ENCODE measurements at places on chromosomes 1 and 21. TPM values are rescaled to one million over a fixed set of nuclear protein-coding genes. Genes with fewer than 3 reads are reported as not detected.

DNA sequence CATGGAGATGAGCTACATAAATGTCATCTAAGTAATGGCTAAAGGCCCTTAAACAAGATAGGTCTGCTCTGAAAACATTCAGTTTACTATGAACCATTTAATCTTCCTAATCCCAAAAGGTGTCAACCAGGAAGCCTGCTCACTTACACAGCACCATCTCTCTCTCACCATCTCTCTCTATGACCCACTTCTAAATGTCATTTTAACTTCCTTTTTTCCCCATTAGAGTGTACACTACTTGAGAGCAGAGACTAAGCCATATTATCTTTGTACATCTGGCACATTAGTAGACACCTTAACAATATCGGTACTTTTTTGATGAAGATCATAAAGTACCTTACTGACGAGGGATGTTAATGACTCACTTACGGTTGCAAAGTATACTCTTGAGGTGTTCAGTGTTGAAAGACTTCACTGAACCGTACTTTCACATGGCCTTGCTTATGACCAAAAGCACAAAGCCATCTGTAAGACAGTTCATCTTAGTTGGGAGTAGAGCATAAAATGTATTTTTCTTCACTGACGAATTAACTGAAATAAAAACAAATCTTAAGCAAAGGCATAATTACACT, 25.4 kb downstream of the FBXO42 start:
- no peak for DNase-seq
- no peak overlapping the region for H3K4me3 ChIP-seq
- H3K27ac ChIP-seq, result no peak overlapping the region
- H3K27me3 ChIP-seq, result no peaks in the 10 kb centered on the region
- no peaks in the 10 kb centered on the region for H3K36me3 ChIP-seq
- no peaks in the 10 kb centered on the region for H3K4me1 ChIP-seq

DNA sequence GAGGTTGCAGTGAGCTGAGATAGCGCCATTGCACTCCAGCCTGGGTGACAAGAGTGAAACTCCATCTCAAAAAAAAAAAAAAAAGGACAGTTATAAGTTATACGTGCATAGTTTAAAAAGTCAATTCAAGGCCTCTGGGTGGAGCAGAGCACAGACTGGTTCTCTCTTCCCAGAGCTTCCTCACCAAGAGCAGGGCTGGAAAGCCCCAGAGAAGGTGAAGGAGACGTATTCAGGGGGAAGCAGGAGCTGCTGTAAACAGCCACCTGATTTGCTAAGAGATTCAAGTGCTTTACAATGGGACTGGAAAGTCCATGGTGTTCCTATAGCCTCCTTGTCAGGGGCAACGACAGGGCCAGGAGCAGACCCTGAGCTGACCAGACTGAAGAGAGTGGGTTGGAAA, 85.0 kb upstream of the LYST start:
- no peaks in the 10 kb centered on the region for H3K27me3 ChIP-seq
- DNase-seq, result no peak
- no peaks in the 10 kb centered on the region for H3K4me1 ChIP-seq
- H3K27ac ChIP-seq, result no peak overlapping the region
- no peaks in the 10 kb centered on the region for H3K36me3 ChIP-seq

The LCE1B gene
- total RNA-seq, result not detected

DNA sequence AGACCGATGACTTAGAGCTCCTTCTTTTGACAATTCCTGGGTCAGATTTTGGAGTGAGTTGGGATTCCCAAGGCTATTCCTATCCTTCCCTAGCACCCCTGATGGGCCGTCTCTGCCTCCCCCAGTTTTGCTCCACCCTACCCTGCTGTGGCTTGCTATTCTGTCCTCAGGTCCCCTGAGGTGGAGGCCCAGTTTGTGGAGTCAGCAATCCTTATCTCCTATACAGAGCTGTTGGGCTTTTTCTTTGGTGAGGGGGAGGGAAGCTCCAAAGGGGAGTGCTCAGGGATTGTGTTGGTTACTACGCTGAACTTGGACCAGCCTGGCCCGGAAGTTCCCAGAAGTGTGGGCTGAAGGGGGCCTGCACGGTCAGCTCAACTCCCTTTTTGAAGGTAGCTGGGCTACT, 7.6 kb downstream of the SESN2 start:
- no peak overlapping the region for H3K27ac ChIP-seq
- peak; percentile 35 for DNase-seq
- H3K4me1 ChIP-seq, result peaks cover 19% of the 10 kb centered on the region
- no peaks in the 10 kb centered on the region for H3K36me3 ChIP-seq
- no peak overlapping the region for H3K4me3 ChIP-seq

DNA sequence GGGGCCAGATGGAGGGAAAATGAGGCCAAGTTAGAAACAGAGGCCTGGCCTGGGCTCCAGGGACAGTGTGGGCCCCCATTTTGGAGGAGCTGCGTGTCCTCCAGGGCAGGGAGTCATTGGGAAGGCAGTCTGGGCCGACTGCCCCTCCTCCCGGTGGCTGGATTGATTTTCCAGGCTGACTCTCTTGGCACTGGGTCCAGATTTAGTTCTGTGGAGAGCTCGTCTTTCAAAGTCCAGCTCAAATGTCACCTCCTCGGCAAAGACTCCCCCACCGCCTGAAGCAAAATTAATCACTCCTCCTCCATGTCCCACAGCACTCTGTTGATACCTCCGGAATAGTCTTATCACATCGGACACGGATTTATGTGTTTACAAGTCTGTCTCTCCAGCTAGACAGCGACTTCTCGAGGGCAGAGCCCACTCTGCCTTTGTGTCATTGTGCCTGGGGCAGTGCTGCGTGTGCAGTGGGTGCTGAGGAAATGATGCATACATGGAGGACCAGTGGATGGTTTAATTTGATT, 175.1 kb downstream of the CAMTA1 start:
- no peaks in the 10 kb centered on the region for H3K36me3 ChIP-seq
- H3K27ac ChIP-seq, result peak overlapping the region; percentile 72
- H3K27me3 ChIP-seq, result no peaks in the 10 kb centered on the region
- H3K4me3 ChIP-seq, result no peak overlapping the region

DNA sequence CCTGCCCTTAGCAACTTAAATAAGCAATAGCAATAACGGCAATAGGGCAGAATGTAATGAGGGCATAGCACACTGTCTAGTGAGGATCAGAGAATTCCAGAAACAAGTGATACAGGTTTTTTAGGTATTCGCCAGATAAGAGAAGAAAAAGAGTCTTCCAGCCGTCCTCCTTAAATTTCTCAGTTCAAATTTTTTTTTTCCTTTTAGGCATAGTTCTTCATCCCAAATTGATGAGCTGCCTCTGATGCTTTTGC, 1.8 kb downstream of the PIGV start:
- H3K4me3 ChIP-seq, result no peak overlapping the region
- DNase-seq, result no peak
- no peaks in the 10 kb centered on the region for H3K36me3 ChIP-seq
- no peaks in the 10 kb centered on the region for H3K27me3 ChIP-seq
- peaks cover 32% of the 10 kb centered on the region for H3K4me1 ChIP-seq

The WNT4 gene
- 0.55 TPM for total RNA-seq

- H3K4me3 ChIP-seq, result no peak overlapping the region
- peaks cover 17% of the 10 kb centered on the region for H3K4me1 ChIP-seq
- no peak for DNase-seq
- H3K27ac ChIP-seq, result no peak overlapping the region
Observed at GRCh38 chr1:108595507-108595906, 35.6 kb downstream of the EEIG2 start.

GRCh38 chr1:164644268-164644667, 85.3 kb downstream of the PBX1 start:
- no peak overlapping the region for H3K27ac ChIP-seq
- peaks cover 11% of the 10 kb centered on the region for H3K4me1 ChIP-seq
- no peaks in the 10 kb centered on the region for H3K27me3 ChIP-seq
- H3K36me3 ChIP-seq, result no peaks in the 10 kb centered on the region

DNA sequence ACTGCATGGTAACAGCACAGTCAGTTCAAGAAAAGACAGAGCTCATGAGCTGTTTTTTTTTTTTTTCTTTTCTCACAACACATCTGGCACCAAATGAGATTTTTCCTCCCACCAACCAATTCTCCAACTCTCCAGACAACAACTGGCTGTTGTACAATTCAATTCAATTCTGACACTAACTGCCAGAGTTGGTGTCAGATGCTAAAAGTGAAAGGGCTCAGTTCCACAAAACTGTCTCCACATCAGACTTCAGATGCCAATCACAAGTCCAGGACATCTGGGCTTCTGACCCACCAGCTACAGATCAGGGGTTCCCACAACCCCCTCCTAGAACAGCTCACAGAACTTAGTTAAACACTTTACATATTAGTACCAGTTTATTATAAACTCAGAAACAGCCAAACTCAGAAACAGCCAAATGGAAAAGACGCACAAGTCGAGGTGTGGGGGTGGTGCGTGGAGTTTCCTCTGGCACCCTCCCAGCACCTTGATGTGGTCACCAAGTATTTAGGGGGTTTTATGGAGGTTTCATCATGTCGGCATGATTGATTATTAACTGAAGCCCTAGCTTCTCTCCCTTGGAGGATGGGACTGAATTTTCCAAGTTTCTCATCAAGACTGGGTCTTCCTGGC, 39.2 kb upstream of the LRRC8D start:
- DNase-seq, result no peak
- no peaks in the 10 kb centered on the region for H3K4me1 ChIP-seq
- H3K36me3 ChIP-seq, result no peaks in the 10 kb centered on the region

The S100A6 gene
- total RNA-seq, result 30.9 TPM

GRCh38 chr1:41546833-41547135, 62.3 kb upstream of the EDN2 start:
- H3K4me1 ChIP-seq, result peaks cover 5% of the 10 kb centered on the region
- no peak for DNase-seq
- H3K4me3 ChIP-seq, result no peak overlapping the region
- H3K27ac ChIP-seq, result no peak overlapping the region
- no peaks in the 10 kb centered on the region for H3K27me3 ChIP-seq

- no peak overlapping the region for H3K27ac ChIP-seq
- no peak for DNase-seq
- H3K4me1 ChIP-seq, result no peaks in the 10 kb centered on the region
Observed at GRCh38 chr1:206846487-206846886, 18.9 kb upstream of the IL20 start.

DNA sequence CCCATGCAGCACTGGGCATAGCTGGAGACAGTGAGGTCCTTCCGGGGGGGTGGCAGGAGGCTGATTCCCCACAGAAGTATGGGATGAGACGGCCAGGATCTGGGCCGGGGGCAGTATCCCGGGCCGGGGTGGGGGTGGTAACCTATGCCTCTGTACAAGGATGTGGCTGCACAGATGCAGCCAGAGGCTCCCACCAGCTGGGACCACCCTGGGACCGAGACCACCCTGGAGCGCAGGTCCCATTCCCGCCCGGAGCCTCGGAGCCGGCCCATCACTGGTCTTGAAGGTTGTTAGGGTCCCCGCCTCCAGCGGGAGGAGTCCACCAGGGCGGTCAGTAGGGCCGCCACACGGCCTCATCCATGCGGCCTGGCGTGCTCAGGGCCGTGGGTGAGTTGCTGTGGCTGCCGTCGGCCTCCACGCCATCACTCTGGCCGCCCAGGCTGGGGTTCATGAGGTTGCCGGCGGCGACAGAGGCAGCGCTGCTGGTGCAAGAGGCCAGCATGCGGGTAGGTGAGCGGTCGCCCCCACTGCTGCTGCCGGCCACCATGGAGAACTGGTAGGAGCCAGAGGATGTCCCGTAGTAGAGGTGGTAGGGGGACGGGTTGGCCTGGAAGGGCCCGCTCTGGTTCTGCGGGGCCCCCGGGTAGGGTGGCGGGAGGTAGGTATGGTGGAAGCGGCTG, 28.1 kb downstream of the RUNX3 start:
- no peaks in the 10 kb centered on the region for H3K4me1 ChIP-seq
- no peaks in the 10 kb centered on the region for H3K36me3 ChIP-seq
- H3K4me3 ChIP-seq, result no peak overlapping the region
- H3K27ac ChIP-seq, result no peak overlapping the region
- no peak for DNase-seq

DNA sequence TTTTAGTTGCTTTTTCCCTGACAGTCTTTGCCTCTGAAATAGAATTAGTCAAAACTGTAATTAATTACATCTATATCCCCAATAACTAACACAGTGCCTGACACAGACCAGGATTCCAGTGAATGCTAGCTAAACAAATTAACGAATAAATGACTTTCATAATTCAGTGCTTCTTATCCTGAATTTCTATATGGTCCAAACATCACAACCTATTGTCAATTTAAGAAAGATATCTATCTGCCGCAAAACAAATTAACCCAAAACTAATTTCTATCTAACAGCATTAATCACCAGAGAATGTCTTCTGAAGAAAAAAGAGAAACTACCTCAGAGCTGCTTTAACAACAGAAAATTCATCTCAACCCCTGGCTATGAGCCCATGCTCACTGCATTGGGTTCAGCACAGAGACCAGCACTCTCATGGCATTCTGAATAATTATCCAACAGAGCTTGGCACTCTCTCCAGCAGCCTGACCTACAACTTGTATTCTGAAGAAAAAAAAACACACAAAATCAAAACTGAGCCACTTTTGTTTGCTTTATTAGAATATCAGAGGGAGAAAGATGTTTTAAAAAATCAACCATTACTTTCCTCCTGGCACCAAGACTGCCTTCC, 547.3 kb upstream of the BEND5 start:
- no peak overlapping the region for H3K27ac ChIP-seq
- H3K36me3 ChIP-seq, result no peaks in the 10 kb centered on the region
- H3K4me1 ChIP-seq, result no peaks in the 10 kb centered on the region
- no peak overlapping the region for H3K4me3 ChIP-seq
- no peaks in the 10 kb centered on the region for H3K27me3 ChIP-seq

The KRTAP12-1 gene
- not detected for total RNA-seq

The KCNAB2 gene
- 9.3 TPM for total RNA-seq

GRCh38 chr1:40877698-40878097, 15.5 kb upstream of the CITED4 start:
- no peaks in the 10 kb centered on the region for H3K36me3 ChIP-seq
- H3K4me3 ChIP-seq, result no peak overlapping the region
- no peaks in the 10 kb centered on the region for H3K4me1 ChIP-seq
- DNase-seq, result no peak
- H3K27ac ChIP-seq, result no peak overlapping the region

GRCh38 chr1:213414911-213415310, 363.9 kb downstream of the RPS6KC1 start:
- no peak for DNase-seq
- H3K4me1 ChIP-seq, result no peaks in the 10 kb centered on the region
- H3K27me3 ChIP-seq, result no peaks in the 10 kb centered on the region
- no peak overlapping the region for H3K27ac ChIP-seq
- H3K36me3 ChIP-seq, result no peaks in the 10 kb centered on the region
- no peak overlapping the region for H3K4me3 ChIP-seq

The BCL2L15 gene
- 0.68 TPM for total RNA-seq

- no peak for DNase-seq
- no peaks in the 10 kb centered on the region for H3K36me3 ChIP-seq
- H3K27me3 ChIP-seq, result no peaks in the 10 kb centered on the region
- H3K27ac ChIP-seq, result no peak overlapping the region
- H3K4me1 ChIP-seq, result no peaks in the 10 kb centered on the region
Observed at GRCh38 chr1:236450779-236451178, 56.7 kb downstream of the EDARADD start.

DNA sequence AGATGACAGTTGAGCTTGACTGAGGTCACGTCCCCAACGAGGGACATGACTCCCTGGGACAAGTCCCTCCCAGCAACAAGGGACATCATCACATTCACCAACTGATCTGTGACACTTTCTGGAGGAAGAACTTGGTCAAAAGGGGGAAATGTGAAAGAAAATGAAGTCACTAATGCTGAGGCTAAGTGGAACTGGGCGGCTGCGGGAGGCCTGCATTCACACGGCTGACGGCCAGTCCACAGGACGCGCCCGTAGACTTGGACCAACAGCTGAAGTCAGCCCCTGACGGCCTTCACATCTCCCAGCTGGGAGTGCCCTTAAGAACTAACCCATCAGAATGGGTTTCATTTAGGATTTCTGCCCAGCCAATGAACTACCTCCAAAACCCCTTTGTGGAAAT, 26.6 kb downstream of the POFUT2 start:
- peaks cover 3% of the 10 kb centered on the region for H3K4me1 ChIP-seq
- DNase-seq, result peak; percentile 11
- H3K27me3 ChIP-seq, result no peaks in the 10 kb centered on the region
- H3K27ac ChIP-seq, result no peak overlapping the region

The PLA2G2F gene
- not detected for total RNA-seq
